ENCODE measurements at places on chromosomes 11 and 22. TPM values are rescaled to one million over a fixed set of nuclear protein-coding genes. Genes with fewer than 3 reads are reported as not detected.

Gene LMF2
- polyA plus RNA-seq, result 316 TPM

Gene GLB1L3
- 0.06 TPM for polyA plus RNA-seq

Gene TRPC6
- polyA plus RNA-seq, result 0.01 TPM

Gene SLC22A6
- not detected for polyA plus RNA-seq

GRCh38 chr11:355581-356458, 13.5 kb upstream of the B4GALNT4 start:
- peak overlapping the region; percentile 81 for H3K27ac ChIP-seq
- peak; percentile 85 for DNase-seq
- H3K27me3 ChIP-seq, result no peaks in the 10 kb centered on the region
- peaks cover 20% of the 10 kb centered on the region for H3K4me1 ChIP-seq
- H3K4me3 ChIP-seq, result peak overlapping the region; percentile 42

- no peak overlapping the region for H3K27ac ChIP-seq
- no peak overlapping the region for H3K4me3 ChIP-seq
- H3K4me1 ChIP-seq, result peaks cover 41% of the 10 kb centered on the region
- H3K27me3 ChIP-seq, result no peaks in the 10 kb centered on the region
Observed at GRCh38 chr11:67290801-67291200, 1.7 kb downstream of the ANKRD13D start.

GRCh38 chr11:104609311-104610085, 288.8 kb downstream of the CASP12 start:
- H3K27ac ChIP-seq, result no peak overlapping the region
- no peaks in the 10 kb centered on the region for H3K4me1 ChIP-seq
- no peaks in the 10 kb centered on the region for H3K36me3 ChIP-seq
- DNase-seq, result peak; percentile 60
- H3K27me3 ChIP-seq, result no peaks in the 10 kb centered on the region
- H3K4me3 ChIP-seq, result no peak overlapping the region

DNA sequence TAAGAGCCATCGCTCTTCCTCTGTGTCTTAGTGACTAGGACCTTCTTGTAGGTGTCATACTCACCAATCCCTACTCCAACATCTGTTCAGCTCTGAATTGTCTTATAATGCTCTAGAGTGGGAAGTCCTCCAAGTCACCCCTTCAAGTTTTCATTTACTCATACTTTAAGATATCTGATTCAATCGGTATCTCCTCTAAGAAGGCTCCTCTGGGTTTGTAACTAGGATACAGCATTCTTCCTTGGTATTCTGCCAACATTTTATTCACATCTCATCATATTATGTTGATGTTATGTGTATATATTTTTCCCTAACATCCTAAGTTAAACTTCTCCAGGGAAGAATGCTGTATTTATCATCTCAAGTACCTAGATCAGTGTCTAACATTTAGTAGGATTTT, 662.1 kb downstream of the NTM start:
- H3K27ac ChIP-seq, result no peak overlapping the region
- no peaks in the 10 kb centered on the region for H3K36me3 ChIP-seq
- DNase-seq, result no peak
- no peaks in the 10 kb centered on the region for H3K4me1 ChIP-seq
- H3K4me3 ChIP-seq, result no peak overlapping the region

DNA sequence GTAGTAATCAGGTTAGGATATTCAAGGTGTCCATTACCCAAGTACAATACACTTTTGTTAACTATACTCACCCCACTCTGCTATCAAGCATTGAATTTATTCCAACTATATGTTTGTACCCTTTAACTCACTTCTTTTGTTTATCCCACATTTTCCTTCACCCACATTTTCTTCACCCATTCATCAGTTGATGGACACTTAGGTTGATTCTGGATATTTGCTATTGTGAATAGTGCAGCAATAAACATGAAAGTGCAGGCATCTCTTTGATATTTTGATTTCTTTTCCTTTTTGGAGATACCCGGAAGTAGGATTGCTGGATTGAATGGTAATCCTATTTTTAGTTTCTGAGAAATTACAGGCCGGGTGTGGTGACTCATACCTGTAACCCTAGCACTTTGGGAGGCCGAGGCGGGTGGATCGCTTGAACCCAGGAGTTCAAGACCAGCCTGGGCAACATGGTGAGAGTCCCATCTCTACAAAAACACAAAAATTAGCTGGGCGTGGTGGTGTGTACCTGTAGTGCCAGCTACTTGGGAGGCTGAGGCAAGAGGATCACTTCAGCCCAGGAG, 6.5 kb downstream of the TMEM25 start:
- H3K27me3 ChIP-seq, result no peaks in the 10 kb centered on the region
- H3K36me3 ChIP-seq, result no peaks in the 10 kb centered on the region
- no peak overlapping the region for H3K27ac ChIP-seq
- no peaks in the 10 kb centered on the region for H3K4me1 ChIP-seq
- no peak for DNase-seq

GRCh38 chr11:36343436-36343835, 47.3 kb downstream of the PRR5L start:
- no peaks in the 10 kb centered on the region for H3K36me3 ChIP-seq
- DNase-seq, result no peak
- H3K4me1 ChIP-seq, result no peaks in the 10 kb centered on the region
- H3K4me3 ChIP-seq, result no peak overlapping the region
- no peaks in the 10 kb centered on the region for H3K27me3 ChIP-seq

- DNase-seq, result no peak
- no peaks in the 10 kb centered on the region for H3K36me3 ChIP-seq
- no peaks in the 10 kb centered on the region for H3K27me3 ChIP-seq
Observed at GRCh38 chr11:14898355-14898754, 6.3 kb upstream of the CYP2R1 start.

- no peak for DNase-seq
- no peaks in the 10 kb centered on the region for H3K4me1 ChIP-seq
- H3K36me3 ChIP-seq, result no peaks in the 10 kb centered on the region
Observed at GRCh38 chr11:102154806-102155205, 44.6 kb downstream of the YAP1 start.

DNA sequence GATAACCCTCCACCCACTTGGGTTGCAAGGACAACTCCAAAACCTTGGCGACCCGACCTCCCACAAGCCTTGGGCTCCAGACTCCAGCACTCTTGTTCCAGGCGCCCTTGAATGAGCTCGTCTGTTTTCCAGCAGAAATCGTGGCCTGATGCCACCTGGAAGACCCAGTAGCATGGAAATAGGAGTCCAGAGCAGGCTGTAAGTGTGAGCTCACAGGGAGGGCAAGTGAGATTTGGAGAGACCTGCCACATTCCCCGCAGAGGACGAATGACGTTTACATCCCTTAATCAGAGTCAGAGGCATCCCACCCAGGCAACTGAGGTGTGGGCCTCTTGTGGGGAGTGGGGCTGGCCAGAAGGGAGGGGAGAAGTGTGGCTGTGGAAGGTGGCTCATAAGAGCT, 71.9 kb downstream of the LDLRAD3 start:
- H3K27me3 ChIP-seq, result no peaks in the 10 kb centered on the region
- H3K4me1 ChIP-seq, result no peaks in the 10 kb centered on the region
- no peak for DNase-seq
- no peaks in the 10 kb centered on the region for H3K36me3 ChIP-seq

DNA sequence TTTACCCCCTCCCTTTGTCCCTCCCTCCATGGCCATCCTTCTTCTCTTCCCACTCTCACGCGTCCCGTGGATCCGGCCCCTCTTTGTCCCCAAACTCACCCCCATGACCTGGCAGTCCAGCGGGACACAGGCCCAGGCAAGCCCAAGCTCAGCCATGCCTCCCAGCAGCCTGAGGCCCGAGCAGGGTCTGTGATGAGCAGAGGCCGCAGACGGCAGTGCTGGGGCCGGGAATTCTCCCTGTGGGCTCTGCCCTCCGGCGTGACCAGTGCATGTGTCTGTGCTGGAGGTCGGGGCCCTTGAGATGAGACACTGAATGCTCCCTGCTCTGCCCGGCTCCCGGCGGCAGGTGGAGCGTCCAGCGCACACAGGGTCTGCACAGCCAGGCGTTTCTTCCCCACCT, 237.9 kb downstream of the BRD1 start:
- DNase-seq, result no peak
- H3K36me3 ChIP-seq, result peaks cover 5% of the 10 kb centered on the region
- H3K27ac ChIP-seq, result no peak overlapping the region
- H3K4me3 ChIP-seq, result no peak overlapping the region

DNA sequence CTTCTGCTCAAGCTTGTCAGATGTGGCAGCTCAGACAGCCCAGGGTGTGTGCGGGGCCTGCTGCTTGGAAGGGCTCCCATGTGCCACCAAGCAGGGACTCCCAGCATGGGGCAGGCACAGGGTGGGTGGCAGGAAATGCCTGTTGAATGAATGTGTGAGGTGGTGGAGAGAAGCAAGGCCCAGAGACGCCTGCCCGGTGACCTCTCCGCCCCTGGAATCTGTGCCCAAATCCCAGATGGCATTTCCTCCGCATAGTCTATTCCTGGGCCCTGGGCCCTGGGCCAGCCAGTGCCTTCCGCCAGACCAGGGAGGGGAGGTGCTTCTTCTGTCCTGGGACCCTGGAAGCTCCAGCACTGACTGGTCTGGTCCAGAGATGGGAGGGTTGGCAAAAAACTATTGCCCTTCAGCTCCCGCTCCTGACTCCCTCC, 3.7 kb downstream of the CST6 start:
- peaks cover 11% of the 10 kb centered on the region for H3K4me1 ChIP-seq
- H3K27ac ChIP-seq, result no peak overlapping the region
- peaks cover 6% of the 10 kb centered on the region for H3K27me3 ChIP-seq
- no peak overlapping the region for H3K4me3 ChIP-seq

Measured in B cell (primary cell).